Foreskin keratinocyte (primary cell): ENCODE measurements at places on chromosomes 2 and 18. TPM values are rescaled to one million over a fixed set of nuclear protein-coding genes. Genes with fewer than 3 reads are reported as not detected.

The CFAP221 gene
- not detected in 2 replicates for polyA plus RNA-seq

- DNase-seq, result no peak
Measured at GRCh38 chr2:1971124-1971523, 226.8 kb upstream of the PXDN start.

The CD8B gene
- polyA plus RNA-seq, result not detected in 2 replicates

- DNase-seq, result no peak
Measured at GRCh38 chr2:3427272-3427671, 47.8 kb downstream of the TRAPPC12 start.

GRCh38 chr2:173021939-173022371 is 53.7 kb upstream of the MAP3K20 start:
- no peak for DNase-seq

DNA sequence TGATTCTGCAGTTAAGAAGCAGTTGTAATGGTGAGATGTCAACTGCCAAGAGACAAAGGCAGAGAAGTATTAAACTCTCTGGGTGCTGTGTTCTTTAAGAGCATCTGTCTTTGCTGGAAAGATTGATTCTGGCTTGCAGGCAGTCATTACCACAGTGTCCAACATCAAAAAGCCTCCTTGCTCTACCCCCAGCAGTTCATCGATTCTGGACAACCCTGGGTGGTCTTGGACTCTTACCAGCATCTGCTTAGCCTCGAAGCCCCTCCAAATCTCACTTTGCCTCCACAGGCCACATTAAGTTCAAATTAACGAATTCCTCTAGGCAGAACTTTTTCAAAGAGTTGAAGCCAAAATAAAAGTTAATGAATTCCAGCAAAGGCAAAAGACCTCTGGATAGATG is 1061.4 kb downstream of the TSN start:
- DNase-seq, result no peak

The APOB gene
- polyA plus RNA-seq, result not detected in 2 replicates

DNA sequence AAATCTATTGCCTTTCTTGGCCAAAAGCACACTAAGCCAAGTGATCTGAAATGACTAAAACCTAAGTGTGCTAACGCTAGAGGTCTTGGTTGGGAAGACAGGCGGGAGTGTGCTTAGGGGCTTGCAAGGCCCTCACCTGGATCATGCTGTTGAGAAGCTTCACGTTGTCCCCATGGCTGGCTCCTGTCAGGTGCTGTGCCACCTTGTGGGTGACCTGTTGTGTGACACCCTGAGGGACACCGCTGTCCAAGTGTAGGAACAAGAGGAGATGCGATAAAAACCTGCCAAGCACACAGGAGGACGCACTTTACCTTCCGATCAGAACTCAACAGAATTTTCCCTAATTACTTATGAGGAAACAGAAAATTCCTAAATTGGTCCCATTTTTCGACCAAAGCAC is 50.8 kb downstream of the EPG5 start:
- no peak for DNase-seq

The CXCR2 gene
- polyA plus RNA-seq, result 0.13 and 0.18 TPM in 2 replicates

DNA sequence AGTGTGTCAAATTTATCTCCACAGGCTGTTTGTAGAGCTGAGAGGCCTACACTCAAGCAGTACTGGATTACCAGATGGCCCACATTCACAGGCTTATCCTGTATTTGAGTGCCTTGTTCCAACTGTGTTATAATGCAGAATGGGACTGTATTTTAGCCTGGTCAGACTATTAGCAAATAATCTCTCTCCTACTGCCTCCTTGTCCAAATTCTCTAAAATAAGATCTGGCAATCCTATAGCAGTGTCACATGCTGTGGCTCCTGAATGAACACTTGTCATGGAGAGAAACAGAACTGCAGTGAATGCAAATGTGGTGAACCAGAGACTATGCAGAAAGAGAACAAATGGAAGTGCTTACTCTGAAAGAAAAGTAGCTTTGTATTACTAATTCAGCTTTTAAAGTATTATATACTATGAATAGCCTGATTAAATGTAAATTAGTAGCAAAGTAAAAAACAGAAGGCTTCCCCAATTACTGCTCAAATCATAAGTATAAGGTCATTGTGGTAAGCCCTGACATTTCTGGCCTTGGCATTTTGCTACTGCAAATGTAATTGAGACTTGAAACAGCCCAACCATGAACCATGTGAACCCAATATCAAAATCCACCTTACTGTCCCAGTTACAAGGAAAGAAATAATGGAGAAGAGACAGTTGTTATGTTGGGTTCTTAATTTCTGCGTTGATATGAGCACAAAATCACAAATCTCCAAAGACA is 80.0 kb downstream of the MAP4K3 start:
- no peak for DNase-seq

GRCh38 chr18:62324917-62325805 is at the start of gene TNFRSF11A:
Gene TNFRSF11A, plus strand, starts transcription at chr18:62325310. Its CDS starts 43 bp downstream, at chr18:62325353.
- no peak for DNase-seq

GRCh38 chr2:147595200-147595599 is 249.6 kb upstream of the ACVR2A start:
- no peak for DNase-seq

GRCh38 chr18:40812981-40813515 is 1142.0 kb upstream of the PIK3C3 start:
- DNase-seq, result peak; percentile 22

The MAP3K19 gene
- not detected in 2 replicates for polyA plus RNA-seq

The ATP5F1A gene
- 350 and 392 TPM in 2 replicates for polyA plus RNA-seq

DNA sequence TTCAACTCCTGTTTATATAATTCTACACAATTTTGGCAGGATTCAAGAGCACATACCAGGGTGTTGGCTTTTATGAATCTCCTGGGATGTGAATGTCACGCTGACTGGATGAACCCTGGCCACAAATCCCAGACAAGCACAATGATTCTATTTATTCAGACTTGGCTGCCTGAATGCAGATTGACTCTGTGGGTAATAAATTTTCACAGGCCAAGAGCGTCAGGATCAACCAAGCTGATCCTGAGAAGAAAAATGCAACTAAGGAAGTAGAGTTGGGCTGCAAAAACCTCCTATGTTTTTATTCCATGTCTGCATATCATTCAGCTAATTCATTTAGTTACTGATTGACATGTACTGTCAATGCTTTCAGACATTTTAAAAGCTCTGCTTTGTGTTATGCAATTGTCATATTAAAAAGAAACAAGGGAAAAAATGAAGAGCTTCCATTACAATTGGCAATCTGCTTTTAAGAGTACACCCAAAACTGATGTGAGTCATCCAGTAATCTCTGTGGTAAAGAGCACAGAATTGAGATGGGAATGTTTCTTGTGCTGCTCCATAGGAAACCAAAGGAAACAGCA is 173.0 kb upstream of the REV1 start:
- DNase-seq, result no peak

GRCh38 chr2:100677611-100678185 is 114.9 kb downstream of the PDCL3 start:
- DNase-seq, result no peak

The RNF144A gene
- polyA plus RNA-seq, result 2.2 TPM in 2 replicates

DNA sequence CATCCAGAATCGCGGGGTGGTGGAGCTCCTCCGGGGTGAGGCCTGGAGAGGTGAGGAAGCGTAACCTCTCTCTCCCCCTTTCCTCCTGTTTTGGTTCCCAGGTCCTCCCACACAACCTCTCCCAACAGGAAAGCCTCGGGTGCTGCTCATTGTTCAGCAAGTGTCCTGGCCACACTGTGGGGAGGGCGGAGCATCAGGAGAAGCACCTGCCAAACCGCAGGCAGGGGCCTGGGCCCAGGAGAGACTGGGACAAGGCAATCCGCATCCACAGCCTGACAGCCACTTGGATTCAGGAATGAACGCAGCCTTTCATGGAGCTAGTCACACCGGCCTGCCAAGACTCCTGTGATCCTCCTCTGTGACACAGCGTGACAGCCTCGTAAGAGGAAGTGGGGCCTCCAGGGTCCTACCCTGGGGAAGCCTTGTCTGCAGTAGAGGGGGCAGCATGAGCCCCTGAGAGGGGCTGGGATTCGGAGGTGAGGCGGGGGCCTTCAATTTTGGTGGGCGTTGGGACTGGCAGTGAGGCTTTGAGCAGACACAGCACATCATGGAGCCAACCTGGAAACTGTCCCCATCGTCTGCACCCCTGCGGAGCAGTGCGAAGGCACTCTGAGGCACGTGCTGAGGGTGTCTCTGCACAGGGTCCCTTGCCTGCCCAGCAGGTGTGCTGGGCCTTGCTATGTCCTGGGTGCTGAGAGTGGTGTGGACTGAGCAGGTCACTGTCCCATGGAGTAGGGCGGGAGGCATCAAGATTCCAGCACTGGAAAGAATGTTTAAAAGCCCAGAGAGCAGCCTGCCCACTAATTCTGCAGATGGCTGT is 62.2 kb downstream of the EDAR start:
- no peak for DNase-seq

DNA sequence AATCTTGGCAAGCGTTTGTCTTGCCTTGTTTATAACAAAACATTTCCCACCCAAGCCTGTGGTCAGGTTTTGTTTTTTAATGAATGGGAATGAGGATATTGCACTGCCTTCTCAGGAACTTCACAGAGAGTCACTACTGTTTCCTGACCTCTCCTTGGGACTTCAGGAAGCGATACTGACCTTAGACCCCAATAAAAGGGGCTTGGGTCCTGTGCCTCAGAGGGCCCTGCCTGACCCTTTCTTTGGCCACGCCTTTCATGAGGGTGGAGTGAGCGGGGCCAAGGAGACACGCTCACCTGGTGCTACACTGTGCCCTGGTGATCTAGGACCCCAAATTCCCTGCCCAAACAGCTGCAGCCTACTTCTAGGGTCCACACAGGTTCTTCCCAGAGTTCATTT is 92.8 kb upstream of the TGFA start:
- no peak for DNase-seq

The TUBB8B gene
- 0.43 and 0.46 TPM in 2 replicates for polyA plus RNA-seq

DNA sequence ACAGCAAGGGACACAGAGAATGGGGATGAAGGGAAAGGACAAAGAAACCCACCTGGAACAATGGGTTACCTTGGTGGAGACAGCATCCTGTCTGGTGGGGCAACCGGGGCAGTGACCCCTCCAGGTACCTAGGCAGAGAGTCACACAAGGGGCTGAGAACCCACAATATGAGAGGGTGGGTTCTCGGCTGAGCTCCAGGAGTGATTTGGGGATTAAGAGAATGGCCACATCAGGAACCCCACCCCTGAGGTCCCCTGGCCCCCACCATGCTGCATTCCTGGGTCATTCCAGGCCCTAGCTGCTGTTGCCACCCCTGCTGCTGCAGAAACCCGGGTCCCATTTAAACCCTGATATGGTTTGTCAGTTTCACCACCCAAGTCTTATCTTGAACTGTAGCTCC is 172.3 kb downstream of the RTP5 start:
- DNase-seq, result no peak

The CDH2 gene
- polyA plus RNA-seq, result 0.07 and 0.27 TPM in 2 replicates

DNA sequence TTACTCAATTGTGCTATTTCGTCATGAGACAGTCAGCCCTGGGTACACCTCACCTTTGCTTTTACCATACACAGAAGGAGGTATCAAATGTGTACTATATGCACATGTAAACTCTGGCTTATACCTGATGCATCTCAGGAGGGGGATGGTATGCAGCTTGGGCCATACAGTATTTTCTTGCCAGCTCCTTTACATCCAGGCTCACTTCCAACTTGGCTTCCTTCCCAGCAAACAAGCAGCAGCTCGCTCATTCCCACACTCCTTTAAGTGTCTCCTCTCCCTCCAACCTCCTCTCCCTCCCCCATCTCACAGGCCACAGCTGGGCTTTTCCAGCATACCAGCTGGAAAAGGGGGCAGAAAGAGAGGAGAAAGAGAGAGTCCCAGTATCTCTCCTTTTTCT is 9.6 kb downstream of the MARCHF4 start:
- peak; percentile 90 for DNase-seq

The DCDC2C gene
- not detected in 2 replicates for polyA plus RNA-seq

The TTC31 gene
- polyA plus RNA-seq, result 14.7 and 15.2 TPM in 2 replicates
